ENCODE measurements at places on chromosomes 2 and 18. TPM values are rescaled to one million over a fixed set of nuclear protein-coding genes. Genes with fewer than 3 reads are reported as not detected.
A peak's percentile ranks its signal among the peaks of the same experiment; 100 is the strongest.

UGT1A5 gene
- total RNA-seq, result not detected

- no peak for DNase-seq
These were observed 82.4 kb downstream of the CTIF start for GRCh38 chr18:48621240-48621639.

DNA sequence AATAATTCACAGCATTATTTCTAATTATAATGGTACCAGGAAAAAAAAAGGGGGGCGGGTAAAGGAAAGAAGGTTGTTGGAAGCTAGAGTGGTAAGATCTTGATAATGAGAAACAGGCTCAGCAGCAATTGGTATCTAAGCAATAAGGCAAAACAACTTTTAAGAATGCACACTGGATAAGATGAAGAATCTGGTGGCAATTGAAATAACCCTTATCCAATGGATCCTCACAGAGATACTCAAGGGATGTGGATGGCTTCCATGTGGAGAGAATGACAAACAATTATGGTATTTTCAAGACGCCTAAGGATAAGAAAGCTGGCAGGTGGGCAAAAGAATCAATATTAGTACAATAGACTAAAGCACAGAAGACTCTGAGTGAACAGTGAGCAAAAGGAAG is 153.6 kb downstream of the UPP2 start:
- no peak for DNase-seq

GRCh38 chr18:9135912-9136314 is 668 bp upstream of the ANKRD12 start:
- no peak for DNase-seq

- DNase-seq, result no peak
These were observed 1.5 kb upstream of the AAK1 start for GRCh38 chr2:69645031-69645431.

GRCh38 chr2:146295080-146295670 is 1549.7 kb upstream of the ACVR2A start:
- DNase-seq, result no peak

REG3A gene
- 4.1 TPM for total RNA-seq

IDH1 gene
- total RNA-seq, result 46.4 TPM

DNA sequence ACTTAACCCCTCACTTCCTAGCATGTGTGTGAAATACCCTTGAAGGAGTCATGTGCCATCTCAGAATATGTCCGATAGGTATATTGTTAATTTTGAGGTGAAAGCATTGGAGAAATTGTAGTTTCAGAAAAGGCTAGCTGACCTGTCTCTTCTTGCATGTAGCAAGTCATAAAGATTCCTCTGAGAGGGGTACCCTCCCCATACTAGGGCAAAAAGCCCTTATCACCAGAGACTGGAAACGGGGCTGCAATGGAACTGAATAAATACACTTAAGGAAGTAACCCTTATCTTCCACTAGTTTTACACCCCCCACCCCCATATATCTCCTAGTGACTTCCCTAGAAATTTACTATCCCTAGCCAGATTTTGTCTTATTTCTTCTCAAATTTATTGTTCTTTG is 1.8 kb upstream of the SF3B6 start:
- no peak for DNase-seq

CHST10 gene
- total RNA-seq, result 6.0 TPM

- no peak for DNase-seq
These were observed 82.9 kb downstream of the DNAH7 start for GRCh38 chr2:195985741-195986140.

DNA sequence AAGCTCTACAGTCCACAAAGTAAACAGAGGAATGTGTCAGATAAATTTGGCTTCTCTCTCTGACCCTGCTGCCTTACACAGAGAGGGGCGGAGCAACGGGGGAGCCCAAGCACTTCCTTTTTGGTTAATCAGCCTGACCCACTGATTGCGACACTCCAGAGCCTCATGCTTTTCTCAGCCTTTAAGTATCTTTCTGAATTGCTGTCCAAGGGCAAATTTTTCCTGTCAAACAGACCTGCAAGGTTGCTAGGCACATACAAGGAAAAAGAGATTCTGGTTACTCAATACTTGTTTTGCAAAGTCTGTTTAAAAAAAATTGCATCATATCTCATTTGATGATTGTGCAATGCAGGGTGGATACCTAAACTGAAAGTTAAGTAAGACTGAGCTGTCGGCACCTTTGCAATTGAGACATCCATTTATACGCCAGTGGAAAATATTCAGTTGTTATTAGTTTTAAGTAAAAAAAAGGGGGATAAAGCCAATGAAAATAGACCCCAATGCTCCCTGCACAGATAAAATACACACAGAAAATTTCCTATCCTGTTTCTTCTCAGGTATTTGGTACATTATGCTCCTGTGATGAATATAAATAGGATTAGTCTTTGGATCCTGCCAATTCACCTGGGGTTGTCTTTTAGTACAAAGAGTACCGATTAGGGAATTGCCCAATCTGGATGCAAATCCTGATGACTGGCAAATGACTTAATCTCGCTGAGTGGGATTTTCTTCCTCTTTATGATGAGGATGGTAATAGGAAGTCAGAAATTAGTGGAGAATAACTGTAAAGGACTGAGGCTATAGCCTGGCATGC is 260.2 kb upstream of the TRIB2 start:
- DNase-seq, result peak; percentile 88

GRCh38 chr2:118003396-118003824 is 10.5 kb downstream of the CCDC93 start:
- no peak for DNase-seq

DNA sequence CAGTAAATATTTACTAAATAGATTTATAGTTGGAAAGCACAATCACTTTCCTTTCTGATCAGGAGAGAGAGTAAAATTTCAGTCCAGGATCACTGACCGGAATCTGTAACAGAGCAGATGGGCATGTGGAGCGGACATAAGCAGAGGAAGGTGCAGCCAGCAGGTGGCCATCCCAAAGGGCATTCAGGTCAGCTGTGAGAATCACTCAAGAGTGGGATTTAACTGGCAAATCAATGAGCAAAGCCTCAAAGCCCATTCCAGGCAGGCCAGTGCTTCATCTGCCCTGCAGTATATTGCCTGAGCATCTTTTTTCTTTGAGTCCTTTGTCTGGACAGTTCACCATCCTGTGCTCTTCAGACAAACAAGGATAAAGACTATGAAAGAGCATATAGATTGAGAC is 166.4 kb upstream of the SLC14A2 start:
- DNase-seq, result no peak
